GM04504 (cell line): ENCODE measurements at places on chromosomes 11 and 22.

DNA sequence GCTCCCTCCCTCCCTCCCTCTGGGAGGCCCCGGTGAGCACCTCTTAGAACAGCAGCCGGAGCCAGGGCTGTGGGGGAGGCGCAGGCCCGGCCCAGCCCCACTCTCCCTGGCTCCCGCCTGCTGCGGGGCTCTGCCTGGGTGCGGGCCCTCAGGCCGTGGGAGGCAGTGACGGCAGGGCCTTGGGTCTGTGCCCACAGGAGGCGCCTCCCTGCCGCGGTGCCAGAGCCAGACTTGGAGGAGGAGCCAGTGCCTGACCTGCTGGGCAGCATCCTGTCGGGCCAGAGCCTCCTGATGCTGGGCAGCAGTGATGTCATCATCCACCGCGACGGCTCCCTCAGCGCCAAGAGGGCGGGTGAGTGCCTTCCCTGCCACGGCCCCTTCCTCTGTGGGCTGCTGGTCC, 9.5 kb downstream of the IRF7 start:
- DNase-seq = no peak

GRCh38 chr11:1081601-1082311, 7.1 kb downstream of the MUC2 start:
- no peak for DNase-seq

DNA sequence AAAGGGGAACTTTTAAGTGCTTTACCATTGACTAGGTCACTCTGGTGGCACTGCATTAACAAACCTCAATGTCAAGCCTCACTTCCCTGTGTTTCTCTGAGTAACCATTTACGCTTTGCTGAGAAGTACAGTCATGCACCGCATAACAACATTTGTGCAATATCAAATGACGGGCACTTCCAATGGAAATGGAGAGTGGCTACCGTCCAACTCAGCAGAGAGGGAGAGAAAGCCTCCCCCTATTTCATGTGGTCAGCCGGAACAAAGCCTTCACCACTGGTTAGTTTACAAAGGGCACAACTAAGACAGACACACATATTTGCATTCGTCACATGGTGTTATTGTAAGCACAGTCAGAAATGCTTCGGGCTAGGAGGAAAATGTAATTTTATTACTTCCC, 117.3 kb downstream of the RASSF10 start:
- no peak for DNase-seq

DNA sequence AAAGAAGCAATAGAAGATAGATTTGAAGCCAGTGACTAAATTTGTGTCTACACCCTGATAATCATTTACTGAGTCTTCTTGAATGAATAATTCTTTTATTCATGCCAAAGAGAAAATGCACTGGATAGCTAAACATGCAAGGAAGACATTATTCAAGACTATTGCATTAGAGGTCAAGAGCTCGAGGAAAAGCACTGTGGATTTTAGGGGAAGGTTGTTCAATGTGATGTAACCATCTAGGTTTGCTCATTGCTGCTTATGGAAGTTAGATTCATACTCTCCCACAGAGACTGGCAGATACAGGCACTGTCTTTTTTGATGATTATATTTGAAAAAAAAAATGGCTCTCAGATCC, 682.1 kb downstream of the KCNA4 start:
- no peak for DNase-seq

DNA sequence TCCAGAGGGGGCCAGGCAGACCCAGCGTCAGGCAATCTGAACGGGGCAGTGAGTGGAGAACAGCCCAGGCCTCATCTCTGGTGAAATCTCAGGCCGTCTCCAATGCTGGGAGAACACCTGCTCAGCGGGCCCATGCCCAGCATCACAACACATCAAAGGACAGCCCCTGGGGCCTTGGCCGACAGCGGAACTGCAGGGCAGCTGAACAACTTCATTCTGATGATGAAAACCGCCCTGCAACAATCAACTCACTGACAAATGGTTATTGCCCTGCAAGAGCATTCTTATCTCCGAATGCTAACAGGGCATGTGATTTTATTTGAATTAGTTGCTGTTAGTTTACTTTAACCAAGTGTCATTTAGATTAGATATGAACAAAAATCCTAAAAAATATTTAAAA, 14.6 kb downstream of the CELSR1 start:
- DNase-seq = no peak

DNA sequence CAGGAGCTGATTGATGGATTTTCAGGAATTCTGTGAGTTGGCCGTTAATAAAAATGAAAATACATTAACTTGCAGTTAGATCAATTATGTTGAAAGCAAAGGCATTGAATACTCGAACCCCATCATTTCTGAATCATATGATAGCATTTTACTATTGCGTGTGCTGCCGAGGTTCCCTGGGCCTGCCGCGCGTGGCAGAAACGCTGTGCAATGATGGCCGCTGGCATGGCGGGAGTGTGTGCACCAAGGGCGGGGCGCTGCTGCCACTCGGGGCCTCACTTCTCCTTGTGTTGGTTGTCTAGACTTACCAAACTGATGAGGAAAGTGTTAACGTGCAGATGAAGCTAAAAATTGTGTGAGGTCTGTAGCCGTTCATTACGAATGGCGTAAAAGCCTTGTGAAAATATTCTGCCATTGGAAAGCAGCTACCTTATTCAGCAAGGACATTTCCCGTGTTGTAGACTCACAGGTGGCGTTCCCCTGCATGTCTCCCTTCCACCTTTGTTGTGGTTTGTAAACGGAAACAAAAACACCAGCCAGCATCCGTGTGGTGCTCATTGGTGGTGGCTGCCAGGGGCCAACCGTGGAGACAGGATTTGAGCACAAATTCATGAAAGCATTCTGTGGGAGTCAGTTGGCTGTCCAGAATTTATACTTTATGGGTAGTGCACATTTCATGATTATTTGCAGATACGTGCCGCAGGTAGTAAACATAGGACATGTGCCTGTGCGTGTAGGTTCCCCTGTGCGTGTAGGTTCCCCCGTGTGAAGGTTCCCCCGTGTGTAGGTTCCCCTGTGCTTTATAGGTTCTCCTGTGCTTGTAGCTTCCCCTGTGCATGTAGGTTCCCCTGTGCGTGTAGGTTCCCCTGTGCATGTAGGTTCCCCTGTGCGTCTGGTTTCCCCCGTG, 5.9 kb upstream of the GRAMD4 start:
- no peak for DNase-seq
